ENCODE measurements at places on chromosomes 5 and 9.

DNA sequence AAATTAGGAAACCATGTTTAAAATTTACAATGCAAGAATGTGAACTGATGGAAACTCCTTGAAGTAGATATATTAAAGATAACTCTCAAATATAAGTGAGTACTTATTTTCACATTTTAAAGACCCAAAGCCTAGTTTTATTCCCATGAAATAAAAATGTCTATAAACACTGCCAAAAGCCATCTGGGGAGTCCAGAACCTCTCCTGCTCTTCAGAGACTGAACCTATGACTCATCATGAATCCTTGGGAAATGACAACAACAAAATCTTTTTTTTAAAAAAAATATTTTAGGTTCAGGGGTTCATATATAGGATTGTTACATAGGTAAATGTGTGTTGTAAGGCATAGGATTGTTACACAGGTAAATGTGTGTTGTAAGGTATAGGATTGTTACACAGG, 33.8 kb upstream of the FYB1 start:
- no peak for DNase-seq

DNA sequence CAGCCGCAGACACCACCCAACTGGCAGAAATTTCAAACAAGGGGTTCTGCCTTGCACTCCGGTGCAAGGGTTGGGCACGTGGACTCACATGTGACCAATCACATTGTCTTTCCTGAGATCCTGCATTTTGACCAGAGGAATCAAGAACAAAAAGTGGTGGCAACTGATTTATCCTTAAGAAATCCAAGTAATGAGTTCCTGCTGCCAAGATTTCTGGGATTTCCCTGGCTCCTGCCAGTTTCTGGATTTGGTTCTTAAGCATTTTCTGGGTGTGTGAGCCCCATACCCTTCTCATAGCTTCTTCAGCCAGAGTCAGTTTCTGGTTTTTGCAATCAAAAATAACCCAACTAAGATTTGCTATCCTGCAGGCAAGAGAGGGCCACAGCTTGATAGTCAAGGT, 17.4 kb upstream of the KCNIP1 start:
- DNase-seq, result no peak

- DNase-seq, result no peak
These were observed 72.2 kb downstream of the PIP5K1B start for GRCh38 chr9:68777070-68777763.

DNA sequence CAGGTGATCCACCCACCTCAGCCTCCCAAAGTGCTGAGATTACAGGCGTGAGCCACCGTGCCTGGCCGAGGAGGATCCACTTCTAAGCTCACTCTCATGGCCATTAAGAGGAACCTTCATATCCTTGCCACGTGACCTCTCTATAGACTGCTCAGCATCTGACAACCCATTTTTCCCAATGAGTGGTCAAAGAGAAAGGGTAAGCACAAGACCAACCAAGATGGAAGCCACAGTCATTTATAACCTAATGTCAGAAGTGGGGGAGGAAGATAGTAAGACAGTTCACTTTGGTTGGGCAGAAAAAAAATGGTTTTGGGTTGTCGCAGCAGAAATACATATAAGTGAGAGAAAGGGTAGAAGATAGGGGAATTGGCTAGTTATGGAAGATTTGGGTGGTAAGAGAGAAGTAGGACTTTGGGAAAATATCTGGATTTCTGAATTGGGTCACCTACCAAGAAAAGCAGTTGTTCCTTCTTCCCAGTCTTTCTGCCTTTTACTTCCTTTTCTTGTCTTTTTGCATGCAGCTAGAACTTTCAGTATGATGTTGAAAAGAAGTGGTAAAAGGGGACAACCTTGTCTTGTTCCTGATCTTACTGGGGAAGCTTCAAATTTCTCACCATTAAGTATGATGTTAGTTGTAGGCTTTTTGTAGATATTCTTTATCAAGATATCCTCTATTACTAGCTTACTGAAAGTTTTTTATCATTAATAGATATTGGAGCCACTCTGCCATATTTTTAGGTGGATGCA, 15.6 kb downstream of the SNX2 start:
- peak; percentile 9 for DNase-seq

DNA sequence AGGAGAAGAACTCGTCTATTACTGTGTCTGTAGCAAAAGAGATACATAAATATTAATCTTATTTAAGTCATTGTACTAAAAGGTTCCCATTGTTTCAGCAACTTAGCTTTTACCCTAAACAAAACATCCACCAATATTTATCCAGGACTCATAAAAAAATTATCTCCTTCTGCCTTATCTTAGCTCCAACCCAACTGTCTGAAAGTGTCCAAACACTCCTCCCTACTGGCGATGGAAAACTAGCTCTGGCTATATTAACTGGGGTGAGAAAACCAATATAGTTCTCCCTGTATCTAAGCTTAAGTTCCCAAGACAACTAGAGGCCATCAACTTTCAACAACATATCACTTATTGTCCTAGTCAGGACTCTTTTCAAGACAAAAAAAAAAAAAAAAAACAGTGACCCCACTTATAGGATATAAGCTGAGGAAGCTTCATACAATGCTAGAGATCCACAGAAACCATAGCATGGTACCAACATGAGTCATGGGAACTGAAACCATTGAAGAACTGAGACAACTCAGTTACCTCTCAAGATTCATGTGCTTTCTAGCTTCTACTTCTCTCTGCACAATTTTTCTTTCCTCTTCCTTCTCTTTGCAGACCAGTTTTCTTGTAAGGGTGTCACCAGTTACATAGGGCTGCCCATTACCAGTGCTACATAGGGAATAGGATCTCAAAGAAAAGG, 150.7 kb upstream of the RASA1 start:
- DNase-seq, result no peak

GRCh38 chr5:125829349-125829748, 593.9 kb upstream of the GRAMD2B start:
- no peak for DNase-seq

DNA sequence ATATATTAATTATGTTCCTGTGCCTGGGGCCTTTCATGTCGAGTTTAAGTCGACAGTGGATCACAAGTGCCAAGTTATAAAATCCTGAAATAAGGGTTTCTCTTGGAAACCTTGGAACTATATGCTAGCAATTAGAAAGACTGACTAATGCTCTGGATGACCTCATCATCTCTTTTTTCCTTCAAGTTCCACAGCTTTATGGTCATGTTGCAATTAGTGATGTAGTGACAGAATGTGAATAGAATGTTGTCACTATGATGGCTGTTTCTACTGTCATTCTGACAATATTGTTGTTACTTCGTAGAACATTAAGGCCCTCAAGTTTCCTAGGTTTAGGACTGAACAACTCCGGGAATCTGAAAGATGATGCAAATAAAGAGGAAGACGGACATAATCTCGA, 368.0 kb upstream of the SEMA6A start:
- no peak for DNase-seq

- DNase-seq, result no peak
These were observed 10.2 kb upstream of the ST8SIA4 start for GRCh38 chr5:100913298-100913697.

- peak; percentile 69 for DNase-seq
These were observed 4.9 kb downstream of the DAPK1 start for GRCh38 chr9:87502391-87503221.

DNA sequence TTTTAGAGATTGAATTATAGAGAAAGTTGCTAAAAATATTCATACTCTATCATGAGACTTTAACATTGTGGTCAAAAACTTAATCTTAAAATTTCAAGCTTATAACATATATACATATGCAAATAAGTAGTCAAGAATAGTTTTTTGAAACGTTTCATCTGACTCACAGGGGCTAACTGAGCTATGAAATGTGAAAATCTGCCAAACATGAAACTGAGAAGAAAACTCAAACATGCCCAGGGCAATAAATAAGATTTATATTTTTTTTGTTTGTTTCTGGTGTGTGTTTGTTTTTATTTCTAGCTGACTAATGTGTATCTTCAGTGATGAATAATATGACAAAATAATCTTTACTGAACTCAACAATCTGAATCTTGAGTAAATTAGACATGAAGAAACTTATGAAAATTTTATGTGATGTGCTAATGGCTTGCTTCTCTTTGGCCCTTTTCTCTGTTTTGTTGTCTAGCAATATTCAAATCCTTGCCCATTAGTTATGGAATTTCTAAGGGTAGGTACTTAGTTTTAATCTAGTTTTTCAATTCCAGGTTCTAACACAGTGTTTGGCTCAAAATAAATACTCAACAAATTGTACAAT, 99.9 kb downstream of the FAM174A start:
- DNase-seq, result no peak

DNA sequence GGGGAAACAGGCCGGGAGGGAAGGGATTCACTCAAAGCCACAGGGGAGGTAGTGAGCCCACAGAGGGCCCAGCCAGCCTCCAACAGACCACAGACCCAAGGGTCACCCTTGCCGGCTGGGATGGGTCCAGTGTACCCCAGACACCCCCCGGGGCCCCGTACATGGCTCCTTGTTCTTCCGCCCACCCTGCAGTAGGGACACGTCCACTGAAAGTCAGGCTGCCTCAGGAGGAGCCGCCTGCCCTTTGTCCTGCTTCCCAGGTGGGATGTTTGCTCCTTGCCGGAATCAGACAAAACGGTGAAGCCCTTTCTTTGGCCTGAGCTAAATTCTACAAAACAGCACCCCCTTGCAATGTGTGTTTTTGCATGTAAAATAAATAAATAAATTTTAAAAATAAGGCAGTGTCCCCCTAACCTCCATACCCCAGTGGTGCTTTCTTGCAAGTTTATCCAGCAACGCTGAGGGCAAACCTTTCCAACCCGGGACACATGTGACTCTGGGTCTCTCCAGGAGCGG, 25.8 kb downstream of the LHX3 start:
- no peak for DNase-seq

- no peak for DNase-seq
These were observed 67.1 kb downstream of the ADAMTS2 start for GRCh38 chr5:179278119-179278518.

GRCh38 chr9:91711755-91712601, 238.1 kb downstream of the ROR2 start:
- DNase-seq, result peak; percentile 60

- no peak for DNase-seq
These were observed 314.4 kb upstream of the EFNA5 start for GRCh38 chr5:107985144-107985543.

- no peak for DNase-seq
These were observed 4.8 kb downstream of the SLC23A1 start for GRCh38 chr5:139378101-139378825.

DNA sequence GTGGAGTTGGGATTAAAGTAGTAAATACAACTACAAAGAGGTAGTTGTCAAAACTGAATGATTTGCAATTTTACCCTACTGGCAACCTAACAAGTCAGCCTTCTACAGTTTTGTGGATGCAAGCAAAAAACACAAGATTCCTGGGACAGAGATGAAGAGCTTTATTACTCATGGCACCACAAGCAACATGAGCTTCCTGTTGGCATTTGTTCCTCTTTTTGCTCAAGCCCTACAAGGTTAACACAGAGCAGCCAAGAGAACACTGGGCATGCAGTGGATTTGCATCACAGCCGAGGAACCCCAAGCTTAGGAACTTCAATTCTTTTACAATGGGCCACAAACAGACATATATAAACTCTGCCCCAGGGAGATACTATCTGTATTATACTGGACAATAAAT, 28.8 kb upstream of the DMAC1 start:
- DNase-seq, result no peak

DNA sequence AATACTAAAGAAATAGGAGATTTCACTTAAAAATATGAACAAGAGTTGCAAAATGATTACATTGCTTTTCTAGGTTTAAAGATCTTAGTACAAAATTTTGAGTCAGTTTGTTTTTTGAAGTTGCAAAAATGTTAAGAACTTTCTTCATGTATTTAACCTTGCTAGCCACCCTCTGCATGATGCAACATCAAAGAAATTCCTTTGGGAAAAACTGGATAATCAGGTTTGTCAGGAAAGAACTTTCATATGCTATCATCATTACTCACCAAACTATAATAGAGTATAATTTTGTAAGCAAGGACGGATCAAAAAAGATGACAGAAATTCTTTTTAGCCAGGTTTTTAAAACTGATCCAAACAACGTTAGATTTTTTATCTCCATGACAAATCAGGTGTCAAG, 116.9 kb upstream of the MRPS30 start:
- DNase-seq, result no peak

DNA sequence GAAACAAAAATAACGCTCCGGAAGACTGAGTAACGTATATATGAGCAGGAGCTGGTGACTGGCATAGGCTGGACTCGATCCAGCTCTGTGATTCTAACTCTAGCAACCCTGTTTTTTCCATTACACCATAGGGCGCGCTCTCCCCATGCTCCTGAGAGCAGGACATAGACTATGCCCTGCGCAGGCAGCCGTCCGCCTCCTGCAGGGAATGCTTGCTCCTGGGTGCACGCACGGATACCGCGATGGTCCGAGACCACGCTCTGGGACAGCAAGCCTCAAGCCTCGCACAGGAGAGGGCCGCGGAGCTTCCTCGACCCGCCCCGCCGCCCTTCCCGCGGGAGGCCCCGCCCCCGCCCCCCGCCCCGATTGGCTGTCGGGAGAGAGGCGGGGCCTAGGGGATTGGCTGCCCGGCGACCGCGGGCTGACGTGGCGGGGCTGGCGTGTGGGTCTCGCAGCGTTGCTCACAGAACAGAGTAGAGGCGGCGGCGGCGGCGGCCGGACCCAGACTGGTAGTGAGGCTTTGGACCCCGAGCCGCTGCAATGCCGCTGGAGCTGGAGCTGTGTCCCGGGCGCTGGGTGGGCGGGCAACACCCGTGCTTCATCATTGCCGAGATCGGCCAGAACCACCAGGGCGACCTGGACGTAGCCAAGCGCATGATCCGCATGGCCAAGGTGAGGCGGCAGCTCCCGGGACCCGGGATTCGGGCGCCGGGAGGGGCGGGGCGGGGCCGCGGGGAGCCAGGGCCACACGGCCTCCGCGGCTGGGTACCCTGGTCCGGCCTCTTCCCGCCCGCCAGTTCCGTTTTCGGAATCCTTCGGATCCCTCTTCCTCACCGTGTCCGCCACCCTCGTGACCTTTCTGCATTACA, at the start of gene NANS:
NANS (plus strand) TSS at position 464 of the 869 bp plus-strand sequence; CDS start at position 541, 77 bp downstream.
- DNase-seq, result peak; percentile 86

DNA sequence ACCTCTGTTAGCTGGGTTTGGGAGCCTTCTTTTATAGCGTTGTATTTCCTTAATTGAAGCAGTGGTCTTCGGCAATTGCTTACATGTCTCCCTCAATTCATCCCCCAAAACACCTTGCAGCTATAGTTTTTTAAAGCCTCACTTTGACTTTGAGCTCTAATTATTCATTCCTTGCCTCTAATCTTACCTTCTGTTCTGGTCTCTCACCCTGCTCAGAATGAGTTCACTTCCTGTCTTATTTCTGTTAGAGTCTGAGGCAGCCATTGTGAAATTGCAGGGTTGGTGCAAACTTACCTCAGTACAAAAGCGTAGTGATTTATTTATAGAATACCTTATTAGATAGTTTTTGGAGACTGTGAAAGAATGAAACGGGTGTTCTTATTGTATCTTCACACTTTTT, 35.0 kb downstream of the AOPEP start:
- no peak for DNase-seq

GRCh38 chr5:11525020-11525419, 379.2 kb downstream of the CTNND2 start:
- peak; percentile 29 for DNase-seq

DNA sequence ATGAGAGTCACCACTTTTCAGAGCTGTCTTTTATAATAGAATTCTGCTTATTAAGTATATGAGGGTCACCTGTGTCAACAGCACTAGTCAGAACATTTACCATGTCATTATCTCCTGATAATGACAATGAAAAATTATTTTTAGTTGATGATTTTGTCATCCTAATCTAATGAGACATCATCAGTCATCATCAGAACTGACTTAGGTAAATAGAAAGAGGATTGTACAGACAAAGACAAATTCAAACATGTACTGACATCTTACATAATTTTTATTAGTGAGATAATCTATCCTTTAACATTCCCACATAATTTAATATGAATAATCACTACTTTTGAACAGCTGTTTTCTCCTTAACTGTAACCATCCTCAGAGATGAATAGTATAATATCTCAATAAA, 22.6 kb downstream of the CDH9 start:
- no peak for DNase-seq

Data from pons (tissue), 1 donor.